Fibroblast of lung (primary cell): ENCODE measurements at places on chromosomes 1 and 21. TPM values are rescaled to one million over a fixed set of nuclear protein-coding genes. Genes with fewer than 3 reads are reported as not detected.

- H3K36me3 ChIP-seq = no peaks in the 10 kb centered on the region
- H3K4me3 ChIP-seq = no peak overlapping the region
- H3K4me1 ChIP-seq = no peaks in the 10 kb centered on the region
- no peak overlapping the region for H3K27ac ChIP-seq
- DNase-seq = peak; percentile 31
Measured at GRCh38 chr21:26715878-26716506, 129.2 kb downstream of the ADAMTS1 start.

GRCh38 chr1:234696148-234696576 is 86.2 kb upstream of the IRF2BP2 start:
- H3K27me3 ChIP-seq = no peaks in the 10 kb centered on the region
- DNase-seq = no peak
- no peak overlapping the region for H3K4me3 ChIP-seq
- H3K27ac ChIP-seq = no peak overlapping the region

- no peaks in the 10 kb centered on the region for H3K4me1 ChIP-seq
- H3K27me3 ChIP-seq = no peaks in the 10 kb centered on the region
- no peak overlapping the region for H3K27ac ChIP-seq
- DNase-seq = no peak
Measured at GRCh38 chr1:83499998-83500397, 498.9 kb downstream of the TTLL7 start.

- H3K27me3 ChIP-seq = no peaks in the 10 kb centered on the region
- peaks cover 10% of the 10 kb centered on the region for H3K4me1 ChIP-seq
- H3K27ac ChIP-seq = peak overlapping the region; percentile 81
- no peak overlapping the region for H3K4me3 ChIP-seq
- no peaks in the 10 kb centered on the region for H3K36me3 ChIP-seq
Measured at GRCh38 chr1:245091818-245092637, 62.8 kb upstream of the KIF26B start.

DNA sequence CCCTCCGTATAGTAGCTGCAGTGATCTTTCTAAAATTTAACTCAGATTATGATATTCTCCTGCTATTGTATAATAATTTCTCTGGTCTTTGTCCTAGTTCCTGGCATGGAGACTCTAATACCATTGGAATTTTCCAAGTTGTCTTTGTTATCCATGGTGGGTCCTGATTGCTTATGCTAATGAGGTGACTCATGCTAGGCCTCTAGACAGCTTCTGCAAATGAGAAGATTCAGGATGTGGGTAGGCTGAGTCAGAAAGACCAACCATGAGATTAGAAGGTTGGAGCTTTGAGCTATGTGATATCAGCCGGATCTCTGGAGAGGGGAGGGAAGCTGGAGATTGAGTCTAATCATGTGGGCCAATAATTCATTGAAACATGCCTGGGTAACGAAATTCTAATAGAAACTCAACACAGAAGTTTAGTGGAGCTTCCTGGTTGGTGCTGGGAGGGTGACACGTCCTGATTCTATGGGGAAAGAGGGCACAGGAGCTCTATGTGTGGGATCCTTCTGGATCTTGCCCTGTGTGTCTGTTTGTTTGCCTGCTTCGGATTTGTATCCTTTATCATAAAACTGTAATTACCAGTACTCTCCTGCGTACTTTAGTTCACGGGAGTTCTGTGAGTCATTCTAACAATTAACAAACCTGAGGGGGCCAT is 73.2 kb upstream of the CNIH3 start:
- peak; percentile 100 for DNase-seq
- peak overlapping the region; percentile 82 for H3K27ac ChIP-seq
- H3K36me3 ChIP-seq = no peaks in the 10 kb centered on the region
- peaks cover 23% of the 10 kb centered on the region for H3K4me1 ChIP-seq

GRCh38 chr1:234960722-234961455 is 167.7 kb downstream of the TOMM20 start:
- no peaks in the 10 kb centered on the region for H3K36me3 ChIP-seq
- H3K27ac ChIP-seq = peak overlapping the region; percentile 87
- no peak overlapping the region for H3K4me3 ChIP-seq
- no peak for DNase-seq
- no peaks in the 10 kb centered on the region for H3K27me3 ChIP-seq

DNA sequence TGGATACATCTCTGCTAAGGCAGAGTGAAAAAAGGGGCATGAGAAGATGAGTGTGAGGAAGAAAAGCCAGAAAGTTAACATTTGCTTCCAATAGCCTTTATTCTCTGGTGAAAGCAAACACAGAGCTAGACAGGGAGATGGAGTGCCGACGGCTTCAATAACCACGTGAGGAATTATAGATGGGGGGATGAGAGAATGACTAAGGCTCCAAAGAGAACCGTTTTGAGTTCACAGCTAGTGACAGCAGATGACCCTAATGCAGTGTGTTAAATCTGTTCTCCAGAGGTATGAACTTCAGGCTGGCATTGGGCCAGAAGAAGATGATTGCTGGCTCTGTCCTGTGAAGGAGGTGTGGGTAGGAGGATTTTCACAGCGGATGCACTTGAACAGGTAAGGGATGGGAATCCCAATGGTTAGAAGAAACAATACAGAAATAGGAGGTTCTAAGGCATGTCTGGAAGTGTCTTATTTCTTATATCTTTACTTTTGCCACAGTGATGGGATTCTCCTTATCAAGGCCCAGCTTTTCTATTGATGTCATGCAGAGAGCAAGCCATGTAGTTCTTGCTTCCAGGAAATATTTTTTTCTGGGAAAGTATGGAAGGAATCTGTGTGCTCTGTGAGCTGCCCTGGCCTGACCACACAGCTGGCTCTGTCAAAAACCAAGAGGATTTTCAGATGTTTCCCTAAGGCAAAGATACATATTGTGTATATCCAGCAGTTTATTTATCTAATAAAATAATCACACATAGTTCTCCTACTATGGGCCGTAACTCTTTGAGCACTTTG is 573.8 kb downstream of the LTN1 start:
- H3K4me1 ChIP-seq = peaks cover 2% of the 10 kb centered on the region
- peak; percentile 83 for DNase-seq
- no peaks in the 10 kb centered on the region for H3K27me3 ChIP-seq
- H3K36me3 ChIP-seq = no peaks in the 10 kb centered on the region
- no peak overlapping the region for H3K4me3 ChIP-seq

DNA sequence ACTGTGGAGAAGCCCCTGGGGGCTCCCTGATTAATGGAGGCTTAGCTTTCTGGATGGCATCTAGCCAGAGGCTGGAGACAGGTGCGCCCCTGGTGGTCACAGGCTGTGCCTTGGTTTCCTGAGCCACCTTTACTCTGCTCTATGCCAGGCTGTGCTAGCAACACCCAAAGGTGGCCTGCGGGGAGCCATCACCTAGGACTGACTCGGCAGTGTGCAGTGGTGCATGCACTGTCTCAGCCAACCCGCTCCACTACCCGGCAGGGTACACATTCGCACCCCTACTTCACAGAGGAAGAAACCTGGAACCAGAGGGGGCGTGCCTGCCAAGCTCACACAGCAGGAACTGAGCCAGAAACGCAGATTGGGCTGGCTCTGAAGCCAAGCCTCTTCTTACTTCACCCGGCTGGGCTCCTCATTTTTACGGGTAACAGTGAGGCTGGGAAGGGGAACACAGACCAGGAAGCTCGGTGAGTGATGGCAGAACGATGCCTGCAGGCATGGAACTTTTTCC is 24.8 kb downstream of the PCSK9 start:
- H3K36me3 ChIP-seq = peaks cover 15% of the 10 kb centered on the region
- no peak overlapping the region for H3K4me3 ChIP-seq
- H3K27ac ChIP-seq = no peak overlapping the region
- DNase-seq = no peak

DNA sequence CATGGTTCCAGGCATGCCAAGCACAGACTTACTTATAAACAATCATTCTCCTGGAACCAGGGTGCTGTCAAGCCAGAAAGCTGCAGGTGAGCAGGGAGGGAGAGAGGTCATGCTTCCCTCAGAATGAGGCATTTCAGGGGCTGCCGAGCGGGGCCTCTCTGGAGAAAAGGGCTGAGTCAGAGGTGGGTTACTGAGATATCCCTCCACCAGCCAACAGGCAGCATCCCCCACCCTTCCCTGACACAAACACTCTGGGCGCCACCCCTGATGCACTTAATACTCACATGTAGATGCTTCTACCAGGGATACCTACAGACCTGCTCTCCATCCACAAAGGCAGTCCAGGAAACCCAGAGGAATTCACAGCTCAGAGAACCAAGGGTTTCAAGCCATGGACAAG is 13.1 kb downstream of the STK40 start:
- H3K4me3 ChIP-seq = no peak overlapping the region
- H3K27ac ChIP-seq = peak overlapping the region; percentile 92
- H3K36me3 ChIP-seq = peaks cover 5% of the 10 kb centered on the region
- H3K27me3 ChIP-seq = no peaks in the 10 kb centered on the region

DNA sequence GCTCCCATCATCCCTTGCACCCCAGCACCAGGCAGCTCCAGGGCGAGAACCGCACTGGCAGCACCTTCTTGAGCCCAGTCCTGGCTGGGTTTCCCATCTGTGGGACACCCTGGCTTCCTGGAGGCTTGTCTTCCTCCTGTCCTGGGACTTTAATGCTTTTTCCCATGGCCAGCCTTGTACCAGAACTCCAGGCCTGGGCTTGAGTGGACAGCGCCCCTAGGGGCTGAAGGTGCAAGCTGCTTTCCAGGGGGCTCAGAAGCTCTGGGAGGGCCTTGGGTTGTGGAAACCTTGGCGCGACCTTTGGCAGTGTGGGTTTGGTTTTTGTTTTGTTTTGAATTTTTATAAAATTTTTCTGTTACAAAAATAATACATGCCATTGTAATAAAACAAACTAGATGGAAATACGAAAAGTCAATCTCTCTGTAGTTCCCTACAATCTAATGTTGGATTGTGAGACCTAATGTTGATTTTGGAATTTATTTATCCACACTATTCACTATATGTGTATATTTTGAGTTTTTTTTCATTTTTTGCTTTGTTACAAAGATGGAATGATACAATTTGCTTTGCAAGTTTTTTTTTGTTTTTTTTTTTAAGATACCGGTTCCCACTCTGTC is 33.8 kb upstream of the RPL11 start:
- peak; percentile 26 for DNase-seq
- no peak overlapping the region for H3K4me3 ChIP-seq
- no peaks in the 10 kb centered on the region for H3K4me1 ChIP-seq
- H3K27ac ChIP-seq = no peak overlapping the region
- no peaks in the 10 kb centered on the region for H3K36me3 ChIP-seq
- peaks cover 4% of the 10 kb centered on the region for H3K27me3 ChIP-seq

- DNase-seq = peak; percentile 25
- H3K27ac ChIP-seq = no peak overlapping the region
- no peak overlapping the region for H3K4me3 ChIP-seq
- H3K4me1 ChIP-seq = peaks cover 2% of the 10 kb centered on the region
- H3K36me3 ChIP-seq = peaks cover 6% of the 10 kb centered on the region
- H3K27me3 ChIP-seq = no peaks in the 10 kb centered on the region
Measured at GRCh38 chr1:165645654-165646366, 14.8 kb downstream of the MGST3 start.

DNA sequence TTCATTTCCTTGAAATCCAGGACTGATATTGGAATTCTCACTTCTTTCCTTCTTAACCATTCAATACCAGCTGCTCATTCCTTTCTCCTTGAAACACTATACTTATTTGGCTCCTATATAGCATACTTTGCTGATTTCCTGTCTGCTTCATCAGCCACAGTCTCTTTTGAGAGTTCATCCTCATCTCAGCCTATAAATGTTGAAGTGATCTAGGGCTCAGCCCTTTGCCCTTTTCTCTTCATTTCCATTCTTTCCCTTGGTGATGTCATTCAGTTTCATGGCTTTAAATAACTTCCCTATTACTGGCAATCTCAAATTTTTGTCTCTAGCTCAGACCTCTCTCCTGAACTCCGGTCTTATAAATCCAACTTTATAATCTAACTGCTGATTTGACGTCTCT is 24.1 kb upstream of the RABGAP1L start:
- H3K27me3 ChIP-seq = no peaks in the 10 kb centered on the region
- H3K27ac ChIP-seq = no peak overlapping the region
- H3K4me3 ChIP-seq = no peak overlapping the region
- DNase-seq = no peak
- no peaks in the 10 kb centered on the region for H3K4me1 ChIP-seq
- no peaks in the 10 kb centered on the region for H3K36me3 ChIP-seq

- no peaks in the 10 kb centered on the region for H3K4me1 ChIP-seq
- H3K4me3 ChIP-seq = no peak overlapping the region
Measured at GRCh38 chr1:53685272-53686051, 53.5 kb downstream of the GLIS1 start.

The HTR6 gene
- total RNA-seq = under 0.01 TPM in 1 of 2 replicates, not detected in the other

The PPP1R15B gene
- 26.7 and 27.7 TPM in 2 replicates for total RNA-seq

The HENMT1 gene
- 3.0 and 4.1 TPM in 2 replicates for total RNA-seq

The TMEM53 gene
- 5.6 and 8.1 TPM in 2 replicates for total RNA-seq

The ERICH3 gene
- total RNA-seq = under 0.01 and 0.17 TPM in 2 replicates

The KRTAP19-8 gene
- total RNA-seq = not detected in 2 replicates

The TAL1 gene
- under 0.01 TPM in 1 of 2 replicates, not detected in the other for total RNA-seq

The CTSS gene
- total RNA-seq = 2.6 and 4.6 TPM in 2 replicates

The LHX8 gene
- total RNA-seq = not detected in 2 replicates

The TEX38 gene
- not detected in 2 replicates for total RNA-seq
